ENCODE measurements at places on chromosomes 2 and 18.

- DNase-seq, result no peak
Observed at GRCh38 chr2:186307871-186308270, 178.2 kb upstream of the ZC3H15 start.

- no peak for DNase-seq
Observed at GRCh38 chr18:79058007-79058406, 11.2 kb upstream of the ATP9B start.

- no peak for DNase-seq
Observed at GRCh38 chr18:26741048-26741447, 124.5 kb downstream of the AQP4 start.

DNA sequence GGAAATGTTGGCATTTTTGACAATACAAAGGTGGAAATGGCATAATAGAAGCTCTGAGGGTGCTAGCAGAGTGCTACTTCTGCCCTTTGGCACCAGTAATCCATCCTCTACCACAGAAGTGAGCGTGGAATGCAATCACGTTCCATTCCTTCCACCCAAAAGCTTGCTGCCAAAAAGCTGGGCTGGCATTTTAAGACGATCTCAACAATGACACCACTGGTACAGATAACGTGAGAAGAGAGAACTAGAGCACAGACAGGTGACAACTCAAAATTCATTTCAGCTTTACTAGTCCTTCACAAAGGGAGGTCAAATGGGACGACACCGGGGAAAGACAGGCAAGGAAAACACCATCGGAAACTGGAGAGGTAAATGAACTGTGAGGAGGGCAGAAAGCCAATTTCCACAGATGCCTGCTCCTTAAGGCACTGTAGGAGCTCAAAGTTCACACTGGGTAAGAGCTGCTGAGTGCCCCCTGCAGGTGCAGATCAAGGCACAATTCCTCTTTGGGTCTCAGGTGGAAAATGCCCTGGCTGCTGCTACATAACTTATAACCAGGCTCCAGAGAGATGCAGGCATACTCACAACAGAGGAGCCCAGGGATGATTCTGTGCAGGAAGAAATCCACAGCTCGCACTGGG, 50.7 kb upstream of the RNU4ATAC start:
- DNase-seq, result no peak

DNA sequence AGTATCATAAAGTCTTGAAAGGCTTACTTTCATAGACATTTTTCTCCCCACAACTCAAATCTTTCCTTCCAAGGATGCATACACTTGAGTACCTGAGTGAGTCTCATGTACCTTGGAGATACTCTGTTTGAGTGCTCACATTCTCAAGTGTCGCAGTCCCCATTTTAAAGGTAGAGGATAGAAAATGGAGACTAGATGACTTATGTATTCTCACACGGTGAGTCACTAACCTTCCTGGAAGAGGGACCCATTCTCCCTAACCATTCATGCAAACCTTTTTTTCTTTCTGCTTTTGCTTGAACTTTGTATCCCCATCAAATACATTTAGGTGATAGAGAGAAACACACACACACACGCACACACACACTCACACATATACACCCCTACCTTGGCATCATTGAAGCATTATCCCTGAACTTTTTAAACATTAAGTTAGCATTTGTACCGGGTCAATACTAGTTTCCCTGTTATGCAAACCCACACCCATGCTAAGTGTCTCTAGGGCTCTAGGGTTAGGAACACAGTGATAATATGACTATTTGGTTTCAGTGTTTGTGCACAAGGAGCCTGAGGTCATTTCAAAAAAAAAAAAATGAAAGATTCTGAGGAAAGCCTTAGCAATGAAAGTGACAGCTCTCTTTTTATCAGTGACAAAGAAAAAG, 236.2 kb downstream of the IKZF2 start:
- DNase-seq, result no peak

- no peak for DNase-seq
Observed at GRCh38 chr18:51522338-51522737, 324.9 kb upstream of the MEX3C start.

GRCh38 chr2:29456429-29456828, 341.2 kb downstream of the CLIP4 start:
- no peak for DNase-seq

DNA sequence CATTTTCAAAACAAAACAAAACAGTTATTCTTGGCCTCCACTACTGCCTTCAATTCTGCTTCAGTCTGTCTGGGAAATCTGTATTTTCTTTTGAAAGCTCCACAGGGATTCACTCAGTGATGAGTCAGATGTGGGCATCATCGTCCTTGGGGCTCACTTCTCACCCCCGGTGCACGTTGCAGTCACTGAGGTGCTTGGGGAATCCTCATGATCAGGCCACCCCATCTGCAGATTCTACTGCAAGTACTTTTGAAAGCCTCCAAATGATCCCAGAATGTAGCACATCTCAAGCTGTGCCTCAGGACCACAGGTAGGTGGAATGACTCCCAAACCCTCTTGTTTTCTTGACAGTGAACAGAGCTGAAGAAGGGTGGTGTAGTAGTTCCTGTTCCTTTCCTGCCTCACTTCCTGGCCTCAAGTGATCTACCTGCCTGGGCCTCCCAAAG, 34.3 kb downstream of the LPIN2 start:
- DNase-seq, result no peak

DNA sequence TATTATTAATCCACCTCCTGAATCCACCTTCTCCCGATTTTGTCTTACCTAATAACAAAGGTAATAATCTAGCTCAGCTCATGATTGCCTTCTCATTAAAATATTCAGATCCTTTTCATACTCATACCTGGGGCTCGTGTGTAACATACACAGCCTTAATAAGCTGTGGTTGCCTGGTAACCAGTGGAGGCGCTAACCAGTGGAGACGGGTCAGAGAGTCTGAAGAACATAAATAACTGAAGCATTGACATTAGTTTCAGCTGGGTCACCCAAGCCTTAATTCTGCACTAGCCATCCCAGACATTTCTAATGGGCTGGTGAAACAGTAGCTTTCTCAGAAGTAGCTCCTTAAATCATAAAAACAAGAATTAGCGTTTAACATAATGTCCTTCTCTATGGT, 14.8 kb upstream of the DTNA start:
- DNase-seq, result no peak

Measured in upper lobe of right lung (tissue), 1 donor.